ENCODE measurements at places on chromosomes 7 and 10.

DNA sequence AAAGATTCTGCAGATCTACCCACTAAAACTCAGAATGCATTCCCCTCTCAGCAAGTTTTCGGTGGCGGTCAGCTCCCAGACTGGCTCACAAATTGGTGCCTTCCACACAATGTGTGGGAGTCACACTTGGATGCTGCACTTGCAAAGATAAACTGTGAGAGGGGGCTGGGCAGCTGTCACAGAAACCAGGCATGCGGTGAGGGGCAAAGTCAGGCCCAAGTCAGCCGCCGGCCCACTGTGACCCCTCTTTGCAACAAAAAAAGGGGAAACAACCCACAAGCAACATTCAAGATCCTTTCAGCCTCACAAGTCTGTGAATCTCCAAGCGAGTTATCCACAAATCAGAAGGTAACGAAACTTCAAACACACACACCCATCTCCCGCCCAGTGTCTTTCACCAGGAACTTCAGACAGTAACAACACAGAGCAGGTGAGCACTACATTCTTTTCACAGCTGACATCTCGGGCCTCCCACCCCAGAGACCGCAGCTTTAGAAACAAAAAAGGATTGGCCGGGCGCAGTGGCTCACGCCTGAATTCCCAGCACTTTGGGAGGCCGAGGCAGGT lies 32.0 kb downstream of the SNX8 start:
- DNase-seq = no peak

GRCh38 chr10:93073539-93074146 lies at the start of gene CYP26A1:
Gene CYP26A1, plus strand, starts transcription at chr10:93073893. Its CDS starts 42 bp downstream, at chr10:93073935.
- no peak for DNase-seq

DNA sequence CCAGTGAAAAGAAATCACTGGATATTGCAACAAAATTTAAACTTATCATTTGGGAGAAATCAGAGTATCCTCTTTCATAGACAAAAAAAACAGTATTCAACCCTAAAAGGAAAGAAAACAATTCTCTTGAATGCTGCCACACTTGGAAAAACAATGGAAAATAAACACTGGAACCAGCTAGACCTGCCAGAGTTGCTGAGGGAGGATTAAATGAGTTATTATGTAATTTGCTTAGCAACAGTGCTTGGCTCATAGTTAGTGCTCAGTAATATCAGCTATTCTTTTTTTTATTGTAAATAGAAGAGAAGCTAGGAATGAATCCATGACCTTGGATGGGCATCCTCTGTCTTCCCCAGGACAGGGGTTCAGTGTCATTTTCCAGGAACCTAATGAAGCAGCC lies 11.0 kb upstream of the ZNF273 start:
- DNase-seq = no peak

GRCh38 chr7:73734619-73735527 lies 3.7 kb downstream of the ABHD11 start:
- DNase-seq = peak; percentile 90

GRCh38 chr10:133315847-133316246 lies 7.1 kb downstream of the ZNF511 start:
- peak; percentile 25 for DNase-seq

- DNase-seq = no peak
Measured at GRCh38 chr7:51543801-51544553, 227.4 kb upstream of the COBL start.

DNA sequence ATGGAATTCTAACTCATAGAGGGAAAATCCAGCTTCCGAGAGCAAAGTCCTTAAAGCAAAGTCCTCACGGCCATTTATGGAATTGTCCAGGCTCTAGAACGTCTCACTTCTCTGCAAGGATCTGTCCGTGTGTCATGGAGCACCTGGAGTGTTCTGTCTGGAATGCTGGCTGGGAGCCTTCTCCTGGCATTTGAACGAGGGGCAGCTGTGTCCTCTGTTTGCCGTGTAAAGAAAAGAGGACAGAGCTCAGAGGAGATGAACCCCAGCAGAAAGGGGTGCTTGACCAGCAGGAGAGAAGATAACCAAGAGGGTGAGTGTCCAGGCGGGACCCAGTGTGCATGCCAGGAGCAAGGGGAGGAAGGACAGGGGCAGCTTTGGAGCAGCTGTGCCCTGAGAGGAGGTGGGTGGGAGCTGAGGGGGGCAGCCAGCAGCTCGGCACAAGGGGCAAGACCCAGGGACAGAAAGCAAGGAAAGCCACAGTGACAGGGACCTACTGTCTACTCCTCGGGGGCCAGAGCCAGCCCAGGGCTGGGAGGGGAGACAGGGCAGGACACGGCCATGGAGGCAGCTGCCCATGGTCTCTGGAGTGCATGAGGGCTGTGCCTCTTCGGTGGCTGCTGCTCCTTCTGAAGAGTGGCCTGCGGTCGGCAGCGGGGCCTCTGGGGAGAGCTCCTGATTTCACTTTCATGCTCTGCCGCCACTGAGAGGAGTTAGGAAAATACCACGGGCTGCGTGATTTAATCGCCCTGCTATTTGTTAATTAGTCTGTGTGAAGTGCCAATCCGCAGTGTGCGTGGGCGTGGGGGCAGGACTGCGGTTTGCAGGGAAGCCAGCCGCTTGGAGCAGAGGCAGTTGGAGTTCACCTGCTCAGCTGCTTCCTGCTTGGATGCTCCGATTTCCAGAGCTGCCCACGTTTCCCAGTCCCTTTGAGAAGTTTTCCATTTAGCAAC lies 149.3 kb upstream of the SHH start:
- DNase-seq = peak; percentile 46

Data from activated CD4-positive, alpha-beta T cell treated with anti-CD3 and anti-CD28 coated beads, Interleukin-2, amount 50 U/mL, for 16 hours (primary cell).